ENCODE measurements at places on chromosomes 7 and 10. TPM values are rescaled to one million over a fixed set of nuclear protein-coding genes. Genes with fewer than 3 reads are reported as not detected.

The TMEM273 gene
- 0.37 TPM for total RNA-seq

The MYO3A gene
- total RNA-seq = not detected

The ALOX5 gene
- total RNA-seq = not detected

The CLDN3 gene
- not detected for total RNA-seq

The LHFPL3 gene
- not detected for total RNA-seq

The ARMH3 gene
- 9.6 TPM for total RNA-seq

The GRB10 gene
- 39.1 TPM for total RNA-seq

The CSTF2T gene
- total RNA-seq = 26.6 TPM

The SLC16A12 gene
- 0.53 TPM for total RNA-seq

The NRCAM gene
- 1.6 TPM for total RNA-seq

The GRID2IP gene
- not detected for total RNA-seq

The UPK3BL1 gene
- 11.9 TPM for total RNA-seq

The MKRN1 gene
- 71.4 TPM for total RNA-seq

The TSPAN12 gene
- total RNA-seq = 2.2 TPM

The FGFR2 gene
- 0.06 TPM for total RNA-seq

The TMEM140 gene
- total RNA-seq = 18.8 TPM

The GCK gene
- 0.25 TPM for total RNA-seq

The GHITM gene
- 190 TPM for total RNA-seq

The OR6B1 gene
- total RNA-seq = not detected

The DLX6 gene
- total RNA-seq = not detected

The PON1 gene
- not detected for total RNA-seq

The PTF1A gene
- total RNA-seq = not detected

The PNLIPRP1 gene
- total RNA-seq = not detected

The FANK1 gene
- total RNA-seq = 5.7 TPM

The GPR85 gene
- 2.1 TPM for total RNA-seq

The CYP26C1 gene
- 0.06 TPM for total RNA-seq

The NPM3 gene
- total RNA-seq = 66.5 TPM

The HOXA2 gene
- 0.79 TPM for total RNA-seq

The TUBAL3 gene
- not detected for total RNA-seq

The PLXNA4 gene
- 2.0 TPM for total RNA-seq

The MMD2 gene
- total RNA-seq = not detected

The CASTOR2 gene
- 8.1 TPM for total RNA-seq

The CALCR gene
- total RNA-seq = not detected

The CHST3 gene
- 46.1 TPM for total RNA-seq

The LRRC4 gene
- 0.06 TPM for total RNA-seq

The CPA2 gene
- not detected for total RNA-seq

The CYP2C19 gene
- total RNA-seq = not detected

The OPALIN gene
- total RNA-seq = not detected

The CYP3A4 gene
- not detected for total RNA-seq

The RAB19 gene
- not detected for total RNA-seq

The ZNF485 gene
- 1.3 TPM for total RNA-seq

The VGF gene
- not detected for total RNA-seq

The KNDC1 gene
- 0.12 TPM for total RNA-seq

The NKX1-2 gene
- total RNA-seq = not detected

The CAMK2B gene
- 1.3 TPM for total RNA-seq

The TAS2R41 gene
- not detected for total RNA-seq

The SOSTDC1 gene
- total RNA-seq = not detected

The FAM20C gene
- total RNA-seq = 93.0 TPM

Data from aortic smooth muscle cell (primary cell).